ENCODE measurements at places on chromosomes 5 and 9. TPM values are rescaled to one million over a fixed set of nuclear protein-coding genes. Genes with fewer than 3 reads are reported as not detected.

The LECT2 gene
- total RNA-seq: not detected

The DENND4C gene
- total RNA-seq: 114 TPM

The SLC34A1 gene
- total RNA-seq: not detected

The MAMDC2 gene
- 20.5 TPM for total RNA-seq

The CA9 gene
- 0.14 TPM for total RNA-seq

The GPR150 gene
- 0.29 TPM for total RNA-seq

The PCDHB11 gene
- 0.27 TPM for total RNA-seq

The MYOZ3 gene
- 0.22 TPM for total RNA-seq

The CD14 gene
- 0.40 TPM for total RNA-seq

The EIF4E1B gene
- not detected for total RNA-seq

The DOLPP1 gene
- total RNA-seq: 12.6 TPM

The IL13 gene
- total RNA-seq: not detected

The ARSK gene
- 13.0 TPM for total RNA-seq

The AMBP gene
- not detected for total RNA-seq

The AIF1L gene
- 49.5 TPM for total RNA-seq

The PCDHB13 gene
- 0.22 TPM for total RNA-seq
